Midbrain (tissue), 1 donor: ENCODE measurements at places on chromosomes 6 and 20.

DNA sequence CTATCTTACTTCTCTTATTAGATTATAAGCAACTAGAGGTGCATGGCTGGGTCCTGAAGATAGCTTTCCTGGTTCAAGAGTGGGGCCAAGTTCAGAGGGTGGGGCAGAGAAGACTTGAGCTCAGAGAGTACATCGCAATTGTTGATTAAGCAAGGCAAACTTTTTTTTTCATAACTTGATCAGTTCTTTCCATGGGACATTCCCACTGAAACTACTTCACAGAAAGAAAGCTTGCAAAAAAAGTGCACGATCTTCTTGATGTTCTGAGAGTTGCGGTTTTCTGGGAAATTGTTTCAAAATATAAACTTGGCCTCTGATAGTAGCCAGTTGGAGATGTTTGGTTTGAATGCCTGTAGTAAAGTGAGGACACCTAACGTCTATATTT lies 100.9 kb downstream of the ZDHHC14 start:
- DNase-seq: no peak

GRCh38 chr6:34748757-34749156 lies 8.5 kb upstream of the SNRPC start:
- no peak for DNase-seq

GRCh38 chr6:1439349-1439748 lies 50.0 kb downstream of the FOXF2 start:
- DNase-seq: no peak

- no peak for DNase-seq
These were observed 107.4 kb upstream of the ADGRB3 start for GRCh38 chr6:68527691-68528090.

GRCh38 chr6:70130865-70131264 lies 172.0 kb downstream of the COL9A1 start:
- no peak for DNase-seq

GRCh38 chr6:161393839-161394364 lies 120.0 kb upstream of the AGPAT4 start:
- DNase-seq: peak; percentile 84

GRCh38 chr6:65746302-65746701 lies 39.3 kb upstream of the EYS start:
- DNase-seq: no peak

GRCh38 chr6:17015144-17015543 lies 86.7 kb upstream of the STMND1 start:
- no peak for DNase-seq

GRCh38 chr6:163808231-163808630 lies 393.7 kb downstream of the QKI start:
- DNase-seq: no peak

DNA sequence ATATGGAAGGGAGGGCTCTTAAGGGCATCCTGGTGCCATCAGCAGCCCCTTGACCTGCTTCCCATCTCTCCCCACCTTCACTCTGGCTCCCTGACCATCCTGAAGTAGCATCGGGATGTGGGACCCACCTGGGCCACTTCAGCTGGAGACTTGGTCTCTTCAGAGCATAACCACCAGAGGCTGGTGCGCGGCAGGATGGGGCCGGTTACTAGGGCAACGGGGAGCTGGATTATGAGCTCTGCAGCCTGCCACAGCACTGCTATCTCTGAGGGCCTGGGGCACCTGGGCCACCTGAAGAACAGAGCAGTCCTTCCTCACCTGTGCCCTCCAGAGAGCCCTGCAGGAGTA lies 79.7 kb downstream of the SYNJ2 start:
- no peak for DNase-seq

- DNase-seq: no peak
These were observed 28.3 kb upstream of the TMEM200A start for GRCh38 chr6:130337534-130337933.

GRCh38 chr6:153511896-153512496 lies 380.9 kb upstream of the RGS17 start:
- peak; percentile 42 for DNase-seq

- DNase-seq: no peak
These were observed 6.4 kb upstream of the NCOA7 start for GRCh38 chr6:125784365-125784764.

GRCh38 chr20:41509316-41510200 lies 108.6 kb downstream of the CHD6 start:
- no peak for DNase-seq

GRCh38 chr20:1815502-1816085 lies 79.6 kb upstream of the SIRPA start:
- peak; percentile 72 for DNase-seq

- no peak for DNase-seq
These were observed 15.1 kb upstream of the FOXC1 start for GRCh38 chr6:1594445-1595200.

DNA sequence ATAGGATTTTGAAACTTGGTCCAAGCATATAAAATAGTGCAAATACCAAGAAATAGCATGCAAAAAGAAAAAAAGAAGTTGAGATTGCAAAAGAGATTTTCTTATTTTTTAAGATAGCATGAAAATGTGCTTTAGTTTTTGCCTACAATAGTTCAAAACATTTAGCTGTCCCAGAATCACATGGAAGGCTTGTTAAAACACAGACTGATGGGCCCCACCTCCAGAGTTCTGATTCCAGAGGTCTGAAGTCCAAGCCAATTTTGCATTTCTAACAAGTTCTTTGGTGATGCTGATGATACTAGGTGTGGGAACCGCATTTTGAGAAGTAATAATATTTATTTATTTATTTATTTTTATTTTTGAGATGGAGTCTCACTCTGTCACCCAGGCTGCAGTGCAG lies 33.7 kb upstream of the LOC128125822 start:
- no peak for DNase-seq

- DNase-seq: no peak
These were observed 85.9 kb downstream of the PHACTR1 start for GRCh38 chr6:12802440-12802839.

- DNase-seq: no peak
These were observed 213.7 kb downstream of the ATXN1 start for GRCh38 chr6:16547587-16547986.

DNA sequence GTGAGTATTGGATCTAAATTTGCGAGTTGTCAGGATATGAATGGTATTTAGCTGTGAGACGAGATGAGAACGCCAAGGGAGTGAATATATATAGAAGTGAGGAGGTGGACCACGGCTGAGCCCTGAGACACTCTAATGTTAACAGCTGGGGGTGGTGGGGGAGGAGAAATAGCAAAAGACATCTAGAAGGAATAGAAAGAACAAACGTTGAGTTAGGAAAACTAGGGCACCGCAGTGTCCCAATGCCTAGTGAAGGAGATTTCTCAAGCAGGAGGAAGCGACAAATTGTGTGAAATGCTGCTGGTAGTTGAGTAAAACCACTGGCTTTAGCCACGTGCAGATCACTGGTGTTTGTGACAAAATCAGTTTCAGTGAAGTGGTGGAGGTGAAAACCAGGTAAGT lies 56.9 kb downstream of the CD164 start:
- DNase-seq: no peak
